Cardiac septum (tissue), 1 donor: ENCODE measurements at places on chromosomes 11 and 22.
A peak's percentile ranks its signal among the peaks of the same experiment; 100 is the strongest.

DNA sequence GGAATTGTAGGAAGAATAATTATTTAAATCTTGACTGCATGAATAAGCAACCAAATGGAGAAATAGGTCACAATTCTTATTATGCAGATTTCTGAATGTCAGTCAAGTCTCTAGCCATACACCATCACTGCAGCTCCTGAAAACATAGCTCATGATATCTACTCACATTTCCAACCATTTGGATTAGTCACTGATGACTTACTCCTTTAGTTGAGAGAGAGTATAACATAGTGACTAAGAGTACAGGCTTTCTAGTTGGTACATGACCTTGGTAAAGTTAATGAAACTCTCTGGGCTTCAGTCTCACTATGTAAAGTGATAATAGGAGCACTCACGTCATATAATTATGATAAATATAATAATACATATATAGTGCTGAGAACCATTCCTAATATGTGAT is 265.2 kb downstream of the KCNA4 start:
- no peak for DNase-seq

GRCh38 chr11:110453684-110454354 is 24.1 kb downstream of the FDX1 start:
- no peak for DNase-seq

DNA sequence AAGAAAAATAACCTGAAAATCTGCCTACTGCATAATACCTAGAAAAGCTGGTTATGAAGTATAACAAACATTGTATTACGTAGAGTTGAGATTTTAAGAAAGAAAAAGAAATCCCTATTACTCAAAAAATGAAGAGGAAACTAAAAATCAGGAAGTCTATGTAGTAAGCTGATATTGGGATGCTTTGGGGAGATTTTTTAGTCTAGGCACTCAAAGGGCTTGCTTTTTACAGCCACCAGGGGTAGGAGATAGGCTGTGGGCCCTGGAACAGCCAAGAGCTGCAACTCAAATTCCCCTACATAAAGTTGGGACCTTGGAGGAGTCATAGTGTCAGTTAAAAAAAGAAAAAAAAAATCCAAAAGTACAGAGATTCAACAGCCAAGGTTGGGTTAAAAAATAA is 90.4 kb downstream of the RELT start:
- DNase-seq, result no peak

- DNase-seq, result peak; percentile 88
These were observed 15.1 kb upstream of the RGL4 start for GRCh38 chr22:23675502-23676415.

DNA sequence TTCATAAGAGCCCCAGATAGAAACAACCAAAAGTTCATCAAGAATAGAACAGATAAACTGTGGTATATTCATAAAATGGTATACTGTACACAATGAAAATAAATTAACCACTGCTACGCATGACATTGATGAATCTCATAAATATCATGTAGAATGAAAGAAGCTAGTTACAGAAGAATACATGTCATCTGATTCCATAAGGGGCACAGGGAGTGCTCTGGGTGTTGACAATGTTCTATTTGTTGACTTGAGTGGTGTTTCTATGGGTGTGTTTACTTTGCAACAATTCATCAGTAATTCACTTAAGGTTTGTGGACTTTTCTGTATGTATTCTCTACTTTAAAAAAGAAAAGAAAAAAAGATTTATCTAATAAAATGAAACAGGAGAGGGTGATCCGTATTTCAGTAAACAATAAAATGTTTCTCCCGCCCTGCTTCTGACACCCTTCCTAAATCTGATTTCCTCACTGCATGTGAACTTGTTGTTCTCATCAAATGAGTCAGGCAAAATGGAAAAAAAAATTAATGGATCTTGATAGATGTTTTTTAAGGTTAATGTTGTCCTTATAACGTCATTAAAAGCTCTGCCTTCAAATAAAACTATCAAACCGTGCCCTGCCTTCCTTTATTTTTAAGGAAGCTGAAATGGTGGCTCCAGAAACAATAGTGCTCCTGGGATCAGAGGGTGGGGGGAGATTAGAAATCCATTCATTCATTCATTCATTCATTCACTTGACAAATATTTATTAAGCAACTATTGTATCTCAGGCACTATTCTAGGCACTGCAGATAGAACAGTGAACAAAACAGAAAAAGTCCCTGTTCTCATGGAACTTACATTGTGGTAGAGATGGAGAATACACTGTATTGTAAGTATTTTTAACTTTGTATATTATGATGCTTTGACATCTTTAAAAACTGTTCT is 77.2 kb upstream of the CD44 start:
- no peak for DNase-seq

GRCh38 chr11:34408580-34409172 is 30.1 kb upstream of the CAT start:
- DNase-seq, result no peak

- DNase-seq, result no peak
These were observed 1086.3 kb downstream of the FAM181B start for GRCh38 chr11:81647374-81647773.

- no peak for DNase-seq
These were observed 8.9 kb downstream of the SCGB1A1 start for GRCh38 chr11:62427630-62428233.

DNA sequence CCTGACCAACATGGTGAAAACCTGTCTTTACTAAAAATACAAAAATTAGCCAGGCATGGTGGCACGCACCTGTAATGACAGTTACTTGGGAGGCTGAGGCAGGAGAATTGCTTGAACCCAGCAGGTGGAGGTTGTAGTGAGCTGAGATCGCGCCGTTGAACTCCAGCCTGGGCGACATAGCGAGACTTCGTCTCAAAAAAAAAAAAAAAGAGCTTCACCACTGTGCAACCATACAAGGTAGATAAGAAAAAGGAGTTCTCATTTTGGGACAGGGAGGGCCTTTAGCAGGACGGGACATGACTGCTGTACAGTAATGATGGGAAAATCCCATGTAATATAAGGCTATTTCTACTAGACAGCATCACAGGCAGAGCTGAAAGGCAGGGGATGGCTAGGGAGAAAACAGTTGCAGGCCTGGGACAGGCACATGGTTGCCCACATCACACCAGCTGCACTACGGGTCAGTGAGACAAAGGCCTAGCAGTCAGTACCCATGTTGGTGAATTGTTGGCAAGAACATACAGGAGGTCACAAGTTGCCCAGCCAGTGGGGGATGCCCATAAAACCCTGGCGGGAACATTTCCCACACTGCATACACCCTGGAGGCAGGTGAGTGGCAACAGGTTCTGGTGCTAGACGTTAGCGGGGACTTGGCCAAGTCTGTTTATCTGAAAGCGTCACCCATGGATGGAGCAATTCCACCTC is 5.4 kb downstream of the TANGO2 start:
- DNase-seq, result no peak

GRCh38 chr11:126510621-126511370 is 155.3 kb downstream of the ST3GAL4 start:
- peak; percentile 46 for DNase-seq

GRCh38 chr11:363948-364761 is 5.1 kb upstream of the B4GALNT4 start:
- DNase-seq, result peak; percentile 76

GRCh38 chr22:48880749-48881148 is 946.9 kb downstream of the BRD1 start:
- peak; percentile 17 for DNase-seq

- no peak for DNase-seq
These were observed 5.5 kb upstream of the TCN2 start for GRCh38 chr22:30601464-30601863.

DNA sequence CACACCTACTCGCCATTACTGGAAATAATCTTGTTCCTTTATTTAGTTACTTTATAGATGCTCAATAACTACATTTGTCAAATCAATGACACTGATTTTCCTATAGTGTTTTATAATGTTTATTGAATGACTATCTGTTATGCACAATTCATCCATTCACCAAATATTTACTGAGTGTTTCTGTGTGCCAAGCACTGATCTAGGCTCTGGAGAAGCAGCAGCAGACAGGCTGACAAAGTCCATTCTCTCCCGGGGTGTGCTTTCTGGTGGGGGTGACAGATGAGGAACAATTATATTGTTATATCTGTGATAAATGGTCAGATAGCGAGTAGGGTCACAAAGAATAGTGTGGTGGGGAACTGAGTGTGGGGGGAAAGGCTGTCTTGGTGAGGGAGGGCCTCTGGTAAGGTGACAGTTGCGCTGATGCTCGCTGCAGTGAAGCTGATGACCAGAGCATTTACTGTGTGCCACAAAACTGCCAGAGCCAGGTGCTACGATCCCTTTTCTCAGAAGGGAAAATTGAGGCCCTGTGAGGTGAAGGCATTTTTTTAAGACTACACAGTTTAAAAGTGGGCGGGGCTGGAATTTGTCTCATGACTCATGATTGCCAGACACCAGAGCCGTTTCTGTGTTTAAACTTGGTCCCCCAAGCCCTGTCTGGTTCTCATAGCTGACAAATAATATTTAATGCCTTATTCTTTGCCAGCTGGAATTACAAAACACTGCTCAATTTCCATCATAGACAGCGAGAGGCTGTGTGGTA is 10.2 kb downstream of the PACS1 start:
- no peak for DNase-seq

DNA sequence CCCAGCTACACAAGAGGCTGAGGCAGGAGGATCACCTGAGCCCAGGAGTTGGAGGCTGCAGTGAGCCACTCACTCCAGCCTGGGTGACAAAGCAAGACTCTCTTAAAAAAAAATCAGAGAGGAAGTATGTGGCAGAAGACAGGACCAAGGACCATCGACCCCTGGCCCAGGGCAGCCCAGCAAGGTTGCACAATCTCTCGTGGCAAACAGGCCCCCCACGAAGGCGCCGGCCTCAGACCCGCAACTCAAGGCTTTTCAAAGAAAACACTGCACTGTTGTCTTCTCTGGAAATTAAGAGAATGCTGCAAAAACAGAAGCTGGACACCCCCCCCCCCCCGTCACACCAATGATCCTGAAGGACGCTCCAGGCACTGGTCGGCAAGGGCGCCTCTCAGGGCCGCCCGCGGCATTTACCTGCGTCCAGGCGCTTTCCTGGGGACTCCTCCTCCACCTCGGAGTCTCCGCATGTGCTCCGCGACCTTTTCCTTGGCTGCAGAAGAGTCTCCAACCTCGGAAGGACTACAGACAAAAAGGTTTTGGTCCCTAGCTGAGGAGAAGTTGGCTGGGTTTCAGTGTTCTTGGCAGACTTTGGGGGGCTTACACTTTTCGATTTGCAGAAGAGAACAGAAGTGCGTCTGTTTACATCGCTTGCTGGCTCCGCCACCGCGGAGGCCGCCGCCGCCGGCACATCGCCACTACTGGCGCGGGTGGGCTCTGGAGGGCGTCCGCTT is 40.5 kb downstream of the BRD1 start:
- DNase-seq, result no peak

DNA sequence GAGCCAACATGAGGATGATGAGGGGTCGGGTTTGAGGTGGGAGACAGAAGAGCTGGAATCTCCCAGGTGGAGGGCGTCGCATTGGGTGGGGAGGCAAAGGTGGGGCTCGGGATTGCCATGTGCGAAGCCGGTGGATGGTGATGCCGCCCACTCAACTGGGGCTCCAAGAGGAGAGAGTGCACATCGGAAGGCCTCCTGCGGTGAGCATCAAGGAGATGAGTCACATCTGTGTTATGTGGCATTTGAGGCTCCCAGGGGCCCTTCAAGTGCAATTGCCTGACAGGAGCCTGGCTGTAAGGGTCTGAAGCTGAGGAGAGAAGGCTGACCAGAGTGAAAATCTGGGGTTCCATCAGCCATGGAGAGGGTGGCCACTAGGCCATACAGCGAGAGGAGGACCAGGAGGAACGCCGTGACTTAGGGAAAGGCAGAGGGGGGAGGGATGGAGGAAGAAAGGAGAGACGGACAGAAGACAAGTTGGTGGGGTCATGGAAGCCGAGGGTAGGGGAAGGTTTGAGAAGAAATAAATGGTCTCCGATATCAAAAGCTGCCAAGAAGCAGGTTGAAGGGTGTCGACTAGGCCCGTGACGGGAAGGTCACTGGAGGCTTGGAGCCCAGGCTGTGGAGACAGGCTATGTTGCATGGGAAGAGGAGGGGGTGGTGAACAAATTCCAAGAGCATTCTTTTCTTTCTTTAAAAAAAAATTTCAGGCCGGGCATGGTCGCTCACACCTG is 21.3 kb downstream of the RASD2 start:
- DNase-seq, result no peak

GRCh38 chr11:83921447-83922192 is 635.5 kb upstream of the CCDC90B start:
- no peak for DNase-seq

- no peak for DNase-seq
These were observed 52.4 kb downstream of the CHRDL2 start for GRCh38 chr11:74678591-74679512.

DNA sequence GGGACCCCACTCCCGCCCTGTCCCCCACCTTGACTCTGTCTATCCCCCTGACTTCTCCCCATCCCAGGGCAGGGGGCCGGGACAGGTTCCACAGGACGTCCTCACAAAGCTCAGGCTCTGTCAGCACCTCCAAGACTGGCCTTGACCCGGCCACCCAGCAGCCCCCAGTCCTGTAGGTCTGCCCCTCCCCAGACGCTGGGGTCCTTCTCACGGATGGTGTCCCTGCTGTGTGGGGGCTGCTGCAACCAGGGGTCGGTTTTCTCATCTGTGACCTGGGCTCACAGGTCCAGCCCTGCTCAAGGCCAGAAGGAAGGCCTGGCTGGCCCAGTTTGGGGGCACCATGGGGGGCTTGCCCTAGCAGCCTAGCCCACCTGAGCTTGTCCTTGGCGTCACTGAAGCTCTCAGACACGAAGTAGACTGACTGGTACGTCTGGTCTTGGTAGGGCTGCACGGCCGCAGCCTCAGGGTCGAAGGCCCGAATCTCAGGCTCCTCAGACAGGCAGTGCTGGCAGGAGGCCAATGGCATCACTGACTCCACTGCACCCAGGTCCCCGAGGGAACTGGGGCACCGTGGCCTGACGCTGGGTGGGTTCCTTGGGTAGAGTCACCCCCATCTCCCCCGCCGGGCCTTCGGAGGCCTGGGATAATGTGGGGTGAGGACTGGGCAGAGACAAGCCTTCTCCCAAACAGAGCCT is 4.0 kb upstream of the INS start:
- no peak for DNase-seq

- DNase-seq, result no peak
These were observed 2.7 kb downstream of the TMEM123 start for GRCh38 chr11:102449651-102450570.

DNA sequence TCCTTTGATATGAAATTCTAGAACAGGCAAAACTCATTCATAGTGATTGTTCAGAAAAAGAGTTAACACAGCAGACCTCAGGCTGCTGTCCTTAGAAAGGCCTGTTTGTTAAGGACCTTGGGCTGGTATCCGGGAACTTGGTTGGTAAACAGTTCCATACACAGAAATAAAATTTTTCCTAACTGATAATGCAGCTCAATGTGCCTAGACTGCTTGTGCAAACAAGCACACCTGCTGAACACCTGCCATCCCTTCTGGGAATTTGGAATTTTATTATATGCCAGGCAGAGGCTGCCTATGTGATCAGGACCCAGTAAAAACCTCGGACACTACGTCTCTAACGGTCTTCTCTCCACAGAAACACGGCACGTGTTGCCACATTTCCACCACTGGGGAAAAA is 11.5 kb downstream of the THAP12 start:
- no peak for DNase-seq

- no peak for DNase-seq
These were observed 970 bp upstream of the SPI1 start for GRCh38 chr11:47379317-47379716.

- DNase-seq, result no peak
These were observed 477.9 kb downstream of the MN1 start for GRCh38 chr22:27323661-27324060.

- DNase-seq, result no peak
These were observed 58.8 kb upstream of the FADD start for GRCh38 chr11:70144262-70144661.

- no peak for DNase-seq
These were observed 45.5 kb downstream of the ARFGAP2 start for GRCh38 chr11:47131136-47131535.

- DNase-seq, result peak; percentile 17
These were observed 8.6 kb downstream of the PLA2G6 start for GRCh38 chr22:38172832-38173640.
